ENCODE measurements at places on chromosomes 7 and 10.

- DNase-seq: no peak
These were observed 107.0 kb upstream of the PARD3 start for GRCh38 chr10:34922138-34922537.

DNA sequence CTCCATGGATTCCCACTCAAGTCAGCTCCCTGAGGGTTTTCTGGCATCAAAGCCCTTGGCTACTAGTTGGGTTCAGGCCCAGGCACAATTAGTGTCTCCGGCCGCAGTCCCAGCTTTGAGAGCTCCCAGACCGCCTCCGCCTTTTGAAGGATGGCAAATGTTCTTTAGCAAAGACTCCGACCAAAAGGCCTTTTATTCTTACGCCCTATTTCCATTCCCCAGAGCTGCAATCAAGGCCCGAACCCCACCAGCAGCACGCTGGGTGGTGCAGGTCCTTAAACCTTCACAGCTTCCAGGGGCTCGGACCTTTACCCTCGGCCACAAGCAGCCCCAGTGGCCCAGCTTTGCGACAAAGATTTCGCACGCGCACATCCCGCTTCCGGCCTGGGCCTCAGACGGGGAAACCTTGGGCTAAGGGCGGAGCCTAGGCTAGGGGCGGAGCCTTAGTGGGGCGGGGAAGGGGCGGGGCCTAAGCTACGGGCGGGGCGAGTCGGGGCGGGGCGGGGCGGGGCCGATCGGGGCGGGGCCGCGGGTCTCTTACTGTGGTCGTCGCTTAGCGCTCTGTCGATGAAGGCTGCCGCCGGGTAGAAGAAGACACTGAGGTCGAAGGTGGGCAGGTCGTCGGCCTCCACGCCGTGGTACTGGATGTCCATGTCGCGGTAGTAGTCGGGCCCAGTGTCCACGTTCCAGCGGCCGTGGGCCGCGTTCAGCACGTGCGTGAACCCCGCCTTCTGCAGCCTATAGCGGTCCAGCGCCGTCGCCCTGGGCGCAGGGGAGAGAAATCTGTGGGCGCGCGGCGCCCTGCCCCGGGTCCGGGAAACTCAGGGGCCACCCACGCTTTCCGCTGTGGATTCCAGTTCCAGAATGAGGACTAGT lies 68.0 kb upstream of the SAMD8 start:
- DNase-seq: no peak

GRCh38 chr7:133571076-133571475 lies 318.2 kb downstream of the EXOC4 start:
- DNase-seq: no peak

- no peak for DNase-seq
These were observed 58.0 kb downstream of the ANKIB1 start for GRCh38 chr7:92303761-92304160.

DNA sequence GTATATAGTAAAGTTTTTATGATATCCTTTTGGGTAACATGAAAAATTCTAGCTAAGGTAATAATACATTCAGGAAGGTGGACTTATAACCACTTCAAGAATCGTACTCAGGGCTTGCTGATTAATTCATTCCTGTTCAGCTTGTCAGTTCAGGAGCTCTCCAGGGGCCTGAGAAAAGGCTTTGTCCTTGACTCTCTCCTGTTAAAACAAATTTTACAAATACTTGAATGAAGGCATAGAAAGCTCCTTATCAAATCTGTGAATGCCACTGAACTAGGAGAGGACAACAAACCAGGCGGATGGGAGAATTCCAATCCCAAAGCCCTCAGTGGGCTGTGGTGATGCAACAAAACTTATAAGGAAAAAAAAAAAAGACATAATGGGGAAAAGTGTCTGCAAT lies 354.5 kb upstream of the ZMIZ1 start:
- DNase-seq: no peak

DNA sequence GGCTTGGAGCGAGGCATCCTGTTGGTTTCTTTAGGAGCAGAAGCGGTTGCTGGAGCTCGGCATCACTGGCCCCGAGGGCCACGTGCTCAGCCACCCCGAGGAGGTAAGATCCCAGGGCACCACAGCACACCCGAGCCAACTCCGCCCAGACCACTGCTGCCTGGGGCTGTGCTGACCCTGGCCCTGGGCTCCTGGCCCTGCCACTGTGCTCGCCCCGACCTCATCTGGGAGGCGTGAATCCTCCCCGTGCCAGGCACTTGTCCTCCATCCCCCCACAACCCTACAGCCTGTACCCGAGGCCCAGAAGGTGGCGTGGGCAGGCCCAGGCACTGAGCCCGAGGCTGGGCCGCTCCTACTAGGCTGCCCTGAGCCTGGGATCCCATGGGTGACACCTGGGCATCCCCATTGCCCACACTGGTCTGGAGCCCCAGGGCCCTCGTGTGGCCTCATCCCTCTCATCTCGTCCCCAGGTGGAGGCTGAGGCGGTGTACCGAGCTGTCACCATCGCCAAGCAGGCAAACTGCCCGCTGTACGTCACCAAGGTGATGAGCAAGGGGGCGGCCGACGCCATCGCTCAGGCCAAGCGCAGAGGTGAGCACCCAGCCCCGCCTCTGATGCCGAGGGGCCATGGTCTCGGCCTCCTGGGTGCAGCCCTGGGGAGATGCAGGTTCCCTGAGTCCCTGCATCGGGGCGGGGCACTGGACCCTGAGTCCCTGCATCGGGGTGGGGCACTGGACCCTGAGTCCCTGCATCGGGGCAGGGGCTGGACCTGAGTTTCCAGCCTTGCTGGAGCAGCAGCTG lies 11.8 kb downstream of the DPYSL4 start:
- no peak for DNase-seq

DNA sequence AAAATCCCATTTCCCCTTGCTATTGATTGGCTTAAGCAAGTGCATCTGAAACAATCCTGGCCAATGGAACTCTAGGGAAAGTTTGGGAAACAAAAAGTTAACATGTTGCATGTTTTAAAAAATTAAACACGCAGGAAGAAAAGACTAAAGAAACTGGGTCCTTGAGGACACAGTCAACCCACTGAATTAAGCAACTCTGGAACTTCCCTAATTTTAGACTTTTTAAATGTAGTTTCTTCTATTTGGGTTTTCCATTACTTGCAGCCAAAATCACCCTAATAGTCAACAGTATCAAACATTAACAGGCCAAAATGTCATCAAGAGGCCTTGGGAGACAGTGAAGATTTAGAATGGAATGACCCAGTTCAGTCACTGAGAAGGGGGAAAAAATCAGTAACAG lies 40.6 kb downstream of the OSBPL3 start:
- no peak for DNase-seq

GRCh38 chr10:66926841-66927240 lies 1.0 kb downstream of the LRRTM3 start:
- DNase-seq: no peak

- DNase-seq: no peak
These were observed 34.4 kb downstream of the UNC5B start for GRCh38 chr10:71246591-71247413.

DNA sequence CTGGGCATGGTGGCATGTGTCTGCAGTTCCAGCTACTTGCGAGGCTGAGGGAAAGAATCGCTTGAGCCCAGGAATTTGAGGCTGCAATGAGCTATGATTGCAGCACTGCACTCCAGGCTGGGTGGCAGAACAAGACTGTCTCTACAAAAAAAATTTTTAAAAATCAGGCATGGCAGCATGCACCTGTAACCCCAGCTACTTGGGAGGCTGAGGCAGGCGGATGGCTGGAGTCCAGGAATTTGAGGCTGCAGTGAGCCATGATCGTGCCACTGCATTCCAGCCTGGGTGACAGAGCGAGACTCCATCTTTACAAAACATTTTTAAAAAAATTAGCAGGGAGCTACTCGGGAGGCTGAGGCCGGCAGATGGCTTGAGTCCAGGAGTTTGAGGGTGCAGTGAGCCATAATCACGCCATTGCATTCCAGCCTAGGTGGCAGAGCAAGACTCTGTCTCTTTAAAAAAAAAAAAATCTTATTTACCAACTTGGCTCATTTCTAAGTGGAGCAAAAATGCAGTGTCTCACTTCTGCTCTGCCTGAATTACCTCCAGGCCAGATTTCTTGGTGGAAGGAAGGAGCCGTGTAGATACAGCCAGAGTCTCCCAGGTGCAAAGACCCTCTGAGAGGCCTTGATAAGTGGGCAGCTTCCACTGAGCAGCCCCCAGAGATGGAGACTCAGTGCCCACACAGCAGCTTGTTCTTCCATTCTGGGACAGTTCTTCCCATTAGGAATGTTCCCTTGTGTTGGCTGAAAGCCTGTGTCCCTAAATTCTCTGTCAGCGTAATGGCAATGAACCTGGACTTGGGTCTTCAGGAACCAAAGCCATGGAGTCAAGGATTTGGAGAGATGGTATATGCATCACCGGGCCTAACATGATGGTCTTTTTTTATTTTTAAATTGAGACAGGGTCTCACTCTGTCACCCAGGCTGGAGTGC lies 30.0 kb downstream of the GTF2IRD1 start:
- no peak for DNase-seq

DNA sequence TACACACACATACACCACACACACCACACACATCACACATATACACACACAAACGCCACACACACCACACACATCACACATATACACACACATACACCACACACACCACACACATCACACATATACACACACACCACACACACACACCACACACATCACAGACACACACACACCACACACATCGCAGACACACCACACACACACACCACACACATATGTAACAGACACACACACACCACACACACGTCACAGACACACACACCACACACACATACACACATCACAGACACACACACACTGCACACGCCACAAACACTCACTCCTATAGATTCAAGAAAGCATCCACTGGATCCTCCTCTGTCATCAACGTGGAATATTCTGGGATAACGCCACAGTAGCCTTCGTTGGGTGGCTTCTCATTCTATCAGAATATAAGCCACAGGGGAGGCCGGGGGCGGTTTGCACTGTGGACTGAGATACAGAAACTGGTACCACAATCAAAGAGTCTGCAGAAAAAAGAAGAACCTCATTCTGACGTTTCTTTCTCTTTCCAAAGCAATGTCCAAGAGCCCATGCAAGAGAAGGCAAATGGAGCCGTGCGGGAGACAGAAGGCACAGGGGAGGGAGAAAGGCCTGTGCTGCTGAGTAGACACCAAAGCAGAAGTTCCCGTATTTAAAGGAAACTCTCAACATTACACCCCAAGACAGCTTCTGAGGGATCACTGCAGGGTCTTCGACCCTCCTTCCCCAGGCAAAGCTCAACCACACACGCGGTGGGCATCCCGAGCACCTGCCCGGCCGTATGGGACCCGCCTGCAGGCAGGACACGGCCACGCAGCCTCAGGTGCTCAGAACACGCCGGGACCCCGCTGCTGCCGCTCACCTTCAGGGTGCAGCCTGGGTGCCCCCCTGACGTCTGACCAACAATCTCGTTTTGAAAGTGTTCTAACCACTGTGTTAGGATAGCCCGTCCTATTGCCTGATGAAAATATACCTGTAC lies 321.2 kb downstream of the DNAJB6 start:
- peak; percentile 18 for DNase-seq

DNA sequence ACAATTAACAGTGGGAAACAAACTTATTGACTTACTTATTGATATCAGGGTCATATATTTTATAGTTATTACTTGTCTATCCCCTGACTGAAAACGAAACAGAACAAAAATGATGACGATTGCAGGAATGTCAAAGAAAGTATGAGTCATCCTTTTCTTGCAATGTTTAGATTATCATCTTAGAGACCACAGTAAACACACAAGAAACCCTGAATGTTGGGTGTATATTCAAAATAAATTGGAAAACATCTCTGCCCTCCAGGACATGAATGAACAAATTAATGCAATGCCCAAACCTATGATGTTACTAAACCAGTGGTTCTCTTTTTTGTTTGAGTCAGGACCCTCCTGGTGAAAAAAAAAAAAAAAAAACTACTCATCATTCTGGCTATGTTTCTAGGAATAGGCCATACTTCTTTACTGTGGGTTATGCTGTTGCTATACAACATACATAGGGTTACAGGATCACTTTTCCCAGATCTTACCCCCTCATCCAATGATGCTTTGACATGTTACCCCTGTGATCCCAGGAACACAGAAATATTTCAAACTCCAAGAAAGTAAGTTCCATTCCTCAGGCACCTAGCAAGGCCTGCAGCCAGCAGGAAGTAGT lies 623.4 kb upstream of the IGFBP3 start:
- DNase-seq: no peak

GRCh38 chr7:43698460-43699255 lies 30.7 kb downstream of the COA1 start:
- no peak for DNase-seq

DNA sequence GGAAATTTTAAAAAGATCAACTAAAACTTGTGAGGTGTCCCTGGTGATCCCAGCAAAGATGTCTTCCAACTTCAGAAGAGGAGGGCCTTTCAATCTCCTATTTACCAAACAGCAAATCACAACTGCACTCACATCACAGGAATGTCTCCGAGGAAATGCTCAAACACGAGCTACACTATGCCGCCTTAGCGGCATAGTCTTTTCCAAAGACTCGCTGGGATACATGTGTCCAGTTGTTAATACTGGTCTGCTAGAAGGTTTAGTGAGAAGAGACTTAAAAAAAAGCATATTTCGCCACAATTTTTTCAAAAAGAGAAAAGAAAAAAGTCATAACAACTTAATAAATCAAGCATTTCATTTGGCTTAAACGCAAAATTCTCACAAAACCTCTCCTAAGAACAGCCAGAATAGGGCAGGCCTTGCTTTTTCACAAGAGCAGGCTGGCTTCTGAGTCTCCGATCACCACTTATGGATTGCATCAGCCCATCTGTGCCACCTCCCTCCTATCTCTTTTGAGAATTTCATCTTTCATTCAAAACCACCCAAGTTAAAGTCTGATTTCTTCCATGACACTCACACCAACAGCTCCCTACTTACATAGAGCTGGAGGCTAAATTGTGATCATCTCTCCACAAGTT lies 66.1 kb downstream of the GNA12 start:
- no peak for DNase-seq

- DNase-seq: no peak
These were observed 1033.1 kb downstream of the NRG3 start for GRCh38 chr10:82908096-82908495.

DNA sequence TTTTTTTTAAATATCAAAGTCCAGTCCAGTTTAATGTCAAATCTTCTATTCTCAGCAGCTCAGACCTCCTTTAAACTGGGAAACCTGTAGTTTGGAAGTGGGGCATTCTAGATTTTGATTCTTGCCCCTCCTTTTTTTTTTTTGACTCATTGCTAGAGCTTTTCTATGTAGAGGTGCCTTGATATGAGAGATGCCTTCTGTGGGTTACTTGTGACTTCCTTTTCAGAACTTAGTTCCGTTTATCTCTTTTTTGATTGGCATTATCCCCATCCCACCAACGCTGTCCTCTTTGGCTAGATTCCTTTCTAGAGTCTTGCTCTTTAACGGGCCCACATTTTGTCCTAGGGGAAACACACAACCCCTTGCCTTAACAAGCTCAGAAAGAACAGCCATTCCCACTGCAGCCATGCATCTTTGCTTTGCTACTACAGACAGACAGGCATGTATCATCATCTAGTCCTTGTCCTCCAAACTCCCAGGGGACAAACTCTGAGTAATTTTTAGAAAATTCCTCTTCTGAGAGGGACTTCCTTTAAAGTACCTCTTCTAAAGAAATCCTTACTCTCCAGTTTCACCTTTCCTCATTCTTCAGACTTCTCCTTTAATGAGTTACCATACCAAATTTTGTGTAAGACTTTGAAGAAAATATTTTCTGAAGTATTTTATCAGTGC lies 153.6 kb downstream of the PHF14 start:
- DNase-seq: no peak

Data from thymus (tissue), 14 donors.